ENCODE measurements at places on chromosomes 2 and 18. TPM values are rescaled to one million over a fixed set of nuclear protein-coding genes. Genes with fewer than 3 reads are reported as not detected.

Gene COBLL1
- total RNA-seq, result 12.1 TPM

GRCh38 chr2:82301506-82301905, 1997.0 kb upstream of the LRRTM1 start:
- no peak for DNase-seq

Gene SLC9A4
- not detected for total RNA-seq

Gene MGAT4A
- total RNA-seq, result 18.5 TPM

- DNase-seq, result no peak
These were observed 46.3 kb downstream of the TMEM17 start for GRCh38 chr2:62459672-62460071.

- DNase-seq, result no peak
These were observed 35.4 kb upstream of the CCDC93 start for GRCh38 chr2:118049140-118049815.

DNA sequence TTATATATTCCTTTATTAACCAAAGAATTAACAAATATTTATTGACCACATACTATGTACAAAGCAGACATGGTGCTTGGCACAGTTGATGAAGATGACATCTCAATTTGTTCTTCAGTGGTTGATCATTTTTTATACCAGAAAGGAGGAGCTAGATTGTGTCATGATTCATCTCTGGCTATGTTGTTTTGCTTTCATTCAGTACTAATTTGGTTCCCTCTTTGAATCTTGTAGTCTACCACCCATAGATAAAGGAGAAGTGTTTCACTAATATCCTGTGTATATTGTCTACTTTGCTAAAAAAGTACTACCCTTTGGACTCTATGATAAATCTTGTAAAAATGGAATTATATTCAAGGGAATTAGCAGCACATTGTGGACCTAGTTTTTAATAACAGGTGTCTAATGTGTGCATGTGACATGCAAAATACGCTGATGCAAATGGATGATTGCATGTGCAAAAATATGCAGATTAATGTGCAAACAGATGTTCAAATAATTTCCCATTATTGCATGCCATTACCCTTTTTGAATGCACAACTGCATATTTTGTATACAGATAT, 313.2 kb upstream of the ZEB2 start:
- DNase-seq, result no peak

DNA sequence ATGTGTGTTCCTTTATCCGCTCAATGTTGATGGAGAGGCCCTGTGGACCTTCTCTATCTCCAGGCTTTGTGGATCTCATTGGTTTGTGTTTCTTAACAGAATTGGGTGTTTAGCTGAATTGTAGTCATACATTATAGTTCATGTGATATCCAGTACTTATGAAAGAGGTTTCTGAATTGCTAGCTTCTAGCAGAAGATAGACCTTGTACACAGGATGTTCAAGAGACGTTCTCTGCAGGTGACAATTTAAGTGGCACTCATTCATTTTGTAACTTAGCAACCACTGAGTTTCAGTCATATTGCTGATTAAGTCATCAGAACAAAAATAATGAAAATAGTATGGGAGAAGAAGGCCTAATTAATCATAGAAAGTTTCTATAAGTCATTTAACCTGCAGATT, 279.2 kb downstream of the ALPK2 start:
- no peak for DNase-seq

- DNase-seq, result no peak
These were observed 96.1 kb downstream of the ITGA4 start for GRCh38 chr2:181553244-181553643.

- no peak for DNase-seq
These were observed 117.7 kb downstream of the RPIA start for GRCh38 chr2:88809216-88809615.

Measured in heart right ventricle (tissue), 16 donors.